HEK293T (cell line): ENCODE measurements at places on chromosomes 1 and 21.
A peak's percentile ranks its signal among the peaks of the same experiment; 100 is the strongest.

DNA sequence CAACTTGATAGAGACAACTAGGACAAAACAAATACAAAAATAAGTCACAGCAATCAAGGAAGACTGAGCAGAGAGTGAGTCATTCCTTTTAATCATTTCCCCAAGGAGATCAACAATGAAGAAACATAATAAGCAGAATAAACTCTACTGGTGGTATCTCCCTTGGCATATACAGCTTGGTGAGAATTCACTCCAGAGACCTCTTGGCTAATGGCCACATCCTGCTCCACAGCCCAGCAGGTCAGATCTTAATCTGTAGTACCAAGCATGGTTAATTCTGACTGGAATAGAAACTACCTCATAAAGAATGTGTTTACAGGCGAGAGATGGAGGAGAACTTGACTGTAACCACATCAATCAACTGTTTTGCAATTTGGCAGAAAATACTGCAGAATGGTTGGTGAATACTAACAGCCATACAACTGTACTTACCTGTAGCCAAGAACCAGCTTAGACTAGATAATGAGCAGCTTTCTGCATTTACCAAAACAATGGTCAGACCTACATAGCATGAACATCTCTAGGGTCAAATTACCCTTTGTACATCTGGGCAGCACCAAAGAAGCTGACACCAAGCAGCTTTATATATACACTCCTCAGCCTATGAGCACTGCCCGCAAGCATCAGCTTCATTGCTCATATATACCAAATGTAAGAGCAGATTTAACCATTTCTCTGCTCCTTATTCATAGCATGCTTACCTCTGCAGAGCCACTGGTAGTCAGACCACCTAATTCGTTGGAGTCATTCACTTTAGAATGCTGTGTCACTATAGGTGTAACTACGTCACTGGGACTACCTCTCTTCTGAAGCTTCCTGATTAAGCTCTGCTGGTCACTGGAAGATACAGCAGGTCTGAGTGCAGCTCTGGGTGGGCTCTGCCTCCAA lies 51.0 kb downstream of the KIAA0319L start:
- no peak for DNase-seq

- DNase-seq: no peak
Measured at GRCh38 chr21:25980710-25981109, 189.9 kb downstream of the APP start.

DNA sequence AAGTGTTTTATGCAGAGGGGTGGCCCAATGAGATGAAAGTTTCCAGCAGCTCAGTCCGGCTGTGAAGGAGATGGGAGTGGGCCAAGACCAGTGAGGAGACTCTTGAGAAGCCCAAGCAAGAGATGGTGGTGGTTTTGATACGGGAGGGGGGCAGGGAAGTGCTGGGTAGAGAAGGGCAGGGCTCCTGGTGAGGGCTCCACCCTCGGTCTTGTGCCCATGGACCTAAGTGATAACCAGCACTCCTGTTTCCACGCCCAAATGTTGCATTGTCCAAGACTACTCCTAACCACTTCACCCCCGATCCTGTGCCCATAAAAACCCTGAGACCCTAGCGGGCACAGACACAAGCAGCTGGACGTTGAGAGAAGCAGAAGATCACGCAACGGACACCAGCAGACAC lies 140.9 kb downstream of the MIS18A start:
- DNase-seq: no peak

GRCh38 chr1:220876511-220877376 lies 2.5 kb upstream of the HLX start:
- DNase-seq: no peak

DNA sequence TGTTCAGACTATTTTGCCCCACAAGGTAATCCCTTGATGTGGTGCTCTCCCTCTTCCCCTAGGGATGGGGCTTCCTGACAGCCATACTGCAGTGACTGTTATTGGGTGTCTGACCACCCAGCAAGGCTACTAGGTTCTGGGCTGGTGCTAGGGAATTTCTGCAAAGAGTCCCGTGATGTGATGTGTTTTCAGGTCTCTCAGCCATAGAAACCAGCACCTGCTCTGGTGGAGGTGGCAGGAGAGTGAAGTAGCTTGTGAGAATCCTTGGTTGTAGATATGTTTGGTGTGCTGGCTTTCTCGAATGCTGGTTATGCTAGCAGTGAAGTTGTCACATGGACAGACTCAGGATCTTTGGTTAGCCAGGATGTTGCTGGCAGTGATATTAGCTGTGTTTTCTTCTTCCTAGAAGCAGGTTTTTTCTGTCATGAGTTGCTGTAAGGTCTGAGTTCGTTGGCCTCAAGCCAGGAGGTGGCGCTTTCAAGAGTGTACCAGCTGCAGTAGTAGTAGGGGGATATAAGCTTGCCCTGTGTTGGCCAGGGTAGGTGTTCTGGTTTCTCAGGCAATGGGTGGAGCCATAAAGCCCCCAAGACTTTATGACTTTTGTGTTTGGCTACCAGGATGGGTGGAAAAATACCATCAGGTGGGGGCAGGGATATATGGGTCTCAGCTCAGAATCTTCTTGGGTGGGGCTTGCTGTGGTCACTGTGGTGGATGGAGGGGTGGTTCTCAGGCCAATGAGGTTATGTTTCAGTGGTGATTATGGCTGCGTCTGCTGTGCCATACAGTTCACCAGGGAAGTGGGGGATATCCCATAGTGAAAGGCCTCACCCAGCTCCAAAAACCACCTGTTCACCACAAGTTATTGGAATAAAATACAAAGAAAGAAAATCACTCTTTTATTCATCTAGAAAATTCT lies 1112.3 kb downstream of the KCNT2 start:
- no peak for DNase-seq

DNA sequence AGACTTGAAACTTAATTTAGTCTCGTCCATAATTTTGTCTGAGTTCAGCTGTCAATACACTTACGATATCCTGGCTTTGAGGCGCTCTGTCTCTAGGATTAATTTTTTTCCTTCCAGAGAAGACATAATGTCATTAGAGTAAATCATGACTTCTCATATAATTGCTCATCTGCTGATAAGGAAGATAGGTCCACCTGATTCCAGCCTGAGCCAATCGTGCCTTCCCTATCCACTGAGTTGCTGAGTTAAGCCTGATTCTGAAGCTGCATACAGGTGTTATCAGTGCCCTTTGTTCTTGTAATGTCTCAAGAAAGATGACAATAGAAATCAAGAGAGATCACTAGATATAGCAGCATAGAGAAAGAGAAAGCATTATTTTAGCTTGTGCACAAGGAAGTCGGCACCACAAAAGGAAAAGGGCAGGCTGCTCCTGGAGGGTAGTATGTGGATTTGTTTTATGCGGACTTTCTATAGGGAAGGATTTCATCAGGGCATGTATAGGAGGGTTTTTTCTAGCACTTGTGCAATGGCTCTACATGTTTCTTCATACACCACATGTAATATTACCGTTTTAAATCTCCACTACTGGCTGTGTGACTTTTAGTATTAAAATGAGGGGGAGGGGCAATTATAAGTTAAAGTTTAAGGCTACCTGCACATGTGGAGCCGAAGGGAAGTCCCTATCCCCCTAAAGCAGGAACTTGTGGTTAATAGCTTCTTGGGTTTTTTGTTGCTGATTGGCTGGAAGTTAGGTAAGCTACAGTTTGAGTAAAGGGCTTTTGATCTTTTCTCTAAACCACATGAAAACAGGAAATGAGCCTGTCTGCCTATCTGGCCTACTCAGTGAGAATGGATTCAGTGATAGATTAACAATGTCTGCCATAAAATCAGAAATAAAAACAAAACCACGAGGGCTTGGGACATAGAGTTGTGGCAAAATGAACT lies 133.4 kb downstream of the PLPPR5 start:
- DNase-seq: no peak

- DNase-seq: no peak
Measured at GRCh38 chr1:51833700-51834099, 44.8 kb downstream of the NRDC start.

- no peak for DNase-seq
Measured at GRCh38 chr21:14591377-14591776, 45.3 kb upstream of the SAMSN1 start.

DNA sequence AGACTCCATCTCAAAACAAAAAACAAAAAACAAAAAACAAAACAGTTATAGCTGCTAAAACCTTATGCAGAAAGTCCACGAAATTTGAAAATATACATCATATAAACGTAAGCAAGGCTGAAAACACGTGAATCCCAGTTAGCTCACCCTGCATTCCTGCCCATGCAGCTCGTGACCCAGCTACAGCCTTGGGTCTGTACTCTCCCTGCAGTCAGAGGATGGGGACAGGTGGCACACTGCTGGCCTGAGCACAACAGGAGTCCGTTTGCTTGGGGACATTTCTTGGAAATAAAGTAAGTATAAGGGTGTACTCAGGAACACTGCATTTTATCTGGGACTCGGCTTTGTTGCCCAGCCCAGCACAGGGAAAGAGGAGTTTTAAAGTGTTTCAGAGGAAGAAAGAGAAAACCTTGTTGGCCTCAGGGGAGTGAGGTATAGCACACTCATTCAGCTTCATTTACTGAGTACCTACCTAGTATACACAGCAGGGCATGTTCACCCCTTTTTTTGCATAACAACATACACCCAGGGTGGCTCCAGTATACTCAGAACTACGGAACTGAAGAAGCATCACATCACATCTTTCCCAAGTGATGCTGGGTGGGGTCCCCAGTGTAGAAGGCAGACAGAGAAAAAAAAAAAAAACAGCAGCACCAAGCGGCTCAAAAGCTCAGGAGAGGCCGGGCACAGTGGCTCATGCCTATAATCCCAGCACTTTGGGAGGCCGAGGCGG lies 44.1 kb downstream of the CAPZB start:
- no peak for DNase-seq

DNA sequence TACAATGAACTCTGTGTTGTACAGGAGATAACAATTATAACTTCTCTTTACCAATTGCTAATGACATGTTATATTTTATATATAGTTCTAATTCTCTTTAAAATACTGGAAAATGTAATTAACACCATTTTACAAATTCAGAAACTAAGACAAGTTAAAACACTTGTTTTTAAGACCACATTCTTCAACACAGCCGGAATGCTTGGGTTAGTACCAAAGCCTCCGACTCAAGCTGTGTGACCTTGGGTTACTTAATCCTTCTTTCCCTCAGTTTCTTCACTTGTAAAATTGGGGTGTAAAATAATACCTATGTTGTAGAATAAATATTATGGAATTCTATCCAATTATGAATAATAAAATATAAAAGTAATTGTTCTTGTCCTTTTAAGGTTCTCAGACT lies 378.7 kb downstream of the USH2A start:
- DNase-seq: no peak

- no peak for DNase-seq
Measured at GRCh38 chr1:246417813-246418564, 89.1 kb downstream of the SMYD3 start.

- DNase-seq: no peak
Measured at GRCh38 chr1:59020151-59020997, 236.5 kb upstream of the JUN start.

DNA sequence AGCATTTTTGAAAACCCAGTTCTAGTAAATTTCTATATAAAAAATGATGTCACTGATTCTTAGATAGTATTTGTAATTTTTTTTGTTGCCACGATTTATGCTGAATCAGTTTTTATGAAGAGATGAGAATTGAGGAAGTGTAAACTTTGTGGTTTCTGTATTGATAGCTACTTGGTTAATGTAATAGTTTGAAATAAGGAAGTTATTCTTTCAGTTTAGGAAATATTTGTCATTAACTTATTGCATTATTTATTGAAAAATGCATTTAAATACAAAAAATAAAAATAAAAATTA lies 97.8 kb downstream of the ZFYVE9 start:
- no peak for DNase-seq

- DNase-seq: no peak
Measured at GRCh38 chr1:153400244-153400643, 9.4 kb upstream of the S100A8 start.

GRCh38 chr1:221397606-221398005 lies 344.3 kb downstream of the DUSP10 start:
- no peak for DNase-seq

GRCh38 chr1:233738850-233739249 lies 124.9 kb downstream of the KCNK1 start:
- no peak for DNase-seq

DNA sequence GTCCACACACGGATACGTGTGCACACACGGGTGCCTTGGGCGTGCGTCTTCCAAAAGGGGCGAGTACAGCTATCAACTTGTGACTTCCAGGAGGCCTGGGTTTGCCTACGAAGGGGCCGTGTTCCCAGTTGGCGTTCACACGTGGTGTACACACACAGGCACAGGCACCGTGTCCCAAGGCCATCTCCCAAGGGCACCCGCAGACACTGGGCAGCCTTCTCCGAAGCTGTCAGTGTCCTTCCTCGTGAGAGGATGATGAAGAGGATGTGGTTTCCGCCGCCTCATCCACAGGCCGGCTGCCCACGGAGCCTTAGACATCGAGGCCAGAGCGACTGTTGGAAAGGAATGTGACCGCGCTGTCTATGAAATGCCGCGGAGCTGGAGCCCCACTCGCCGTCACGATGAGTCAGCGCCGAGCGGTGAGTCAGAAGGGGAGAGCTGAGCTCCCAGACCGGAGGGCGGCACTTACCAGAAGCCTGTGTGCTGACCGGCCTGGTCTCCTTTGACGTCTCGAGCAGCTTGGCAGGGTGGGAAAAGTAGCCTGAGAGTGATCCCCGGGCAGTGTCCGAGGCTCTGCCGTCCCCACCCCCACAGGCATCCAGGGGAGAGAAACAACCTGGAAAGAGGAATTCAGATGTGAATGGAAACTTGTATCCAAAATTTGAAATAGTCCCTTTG lies 141.4 kb upstream of the ARHGEF16 start:
- DNase-seq: peak; percentile 75

GRCh38 chr1:181391301-181391900 lies 91.9 kb upstream of the CACNA1E start:
- peak; percentile 51 for DNase-seq

DNA sequence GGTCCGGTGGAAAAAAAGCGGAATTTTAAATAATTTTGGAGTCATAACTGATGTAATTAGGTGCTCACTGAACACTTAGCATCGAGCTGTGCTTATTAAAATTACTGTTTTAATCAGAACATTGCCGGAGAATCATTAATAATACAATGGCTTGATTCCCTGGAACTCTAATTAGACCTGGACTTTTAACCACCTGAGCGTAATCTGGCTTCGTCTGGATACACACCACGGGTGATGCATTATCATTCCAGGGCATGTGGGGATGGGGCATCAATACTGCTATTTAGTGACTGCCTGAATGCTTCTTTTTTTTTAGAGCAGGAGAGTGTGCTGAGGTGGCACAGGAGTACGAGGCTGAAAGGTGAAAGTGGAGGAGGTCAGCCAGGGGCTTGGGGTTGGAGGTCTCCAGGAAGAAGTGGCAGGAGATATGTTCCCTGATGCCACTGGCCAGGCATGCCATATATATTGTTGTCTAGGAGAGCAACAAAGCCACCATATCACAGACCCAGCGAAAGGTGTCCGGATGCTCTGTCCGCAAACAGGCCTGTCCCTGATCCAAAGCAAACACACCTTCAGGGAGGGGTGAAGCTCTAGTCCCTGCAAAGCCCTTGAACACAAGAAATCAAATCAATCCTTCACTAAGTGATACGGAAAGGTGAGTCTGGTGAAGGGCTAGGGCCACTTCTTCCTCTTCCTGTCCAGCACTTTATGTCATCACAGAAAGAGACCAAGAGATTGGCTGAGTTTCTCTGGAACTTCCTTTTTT lies 125.2 kb downstream of the PLXNA2 start:
- no peak for DNase-seq
